ENCODE measurements at places on chromosomes 2 and 18.

DNA sequence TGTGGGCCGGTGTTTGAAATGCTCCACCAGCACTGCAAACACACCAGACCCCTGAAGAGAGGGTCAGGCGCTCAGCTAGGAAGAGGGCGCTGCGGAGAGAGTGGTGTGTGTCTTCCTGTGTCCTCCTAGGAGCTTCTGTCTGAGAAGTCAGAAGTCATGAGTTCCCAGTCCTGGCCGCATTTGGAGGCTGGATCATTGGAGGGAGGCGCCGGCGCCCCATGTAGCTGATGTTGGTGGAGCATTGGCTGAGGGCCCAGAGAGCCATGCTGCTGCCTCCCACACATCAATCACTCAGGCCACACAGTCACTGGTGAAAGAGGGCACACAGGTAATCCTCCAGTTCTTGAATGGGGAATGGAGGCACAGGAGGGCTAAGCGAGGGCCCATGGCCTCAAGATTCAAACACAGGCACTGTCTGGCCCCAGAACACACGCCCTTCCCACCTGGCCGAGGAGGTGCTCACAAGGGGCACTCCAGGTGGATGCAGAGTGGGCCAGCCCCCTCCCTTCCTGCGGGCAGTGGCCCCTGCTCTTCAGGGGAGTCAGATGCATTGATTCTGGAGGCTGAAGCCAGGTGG lies 66.3 kb downstream of the RRM2 start:
- no peak for DNase-seq

DNA sequence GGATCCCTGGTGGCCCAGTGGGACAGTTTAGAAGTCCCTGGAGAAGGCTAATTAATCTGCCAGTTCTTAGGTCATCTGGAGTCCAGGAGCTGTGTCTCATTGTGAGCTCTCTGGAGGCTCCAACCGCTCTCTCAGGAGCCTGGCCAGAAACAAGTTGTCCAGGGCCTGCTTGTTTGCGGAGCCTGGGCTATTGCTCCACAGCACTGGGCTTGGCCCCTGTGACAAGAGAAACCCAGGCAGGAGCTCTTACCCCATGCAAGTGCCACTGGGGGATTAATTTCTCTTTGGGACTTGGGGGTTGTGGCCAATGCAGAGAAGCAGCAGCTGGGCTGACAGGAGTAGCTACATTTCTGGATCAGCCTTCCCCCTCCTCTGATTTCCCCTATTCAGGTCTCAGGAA lies 24.5 kb upstream of the TNP1 start:
- no peak for DNase-seq

GRCh38 chr2:187174582-187174981 lies 273.5 kb downstream of the CALCRL start:
- DNase-seq: no peak

DNA sequence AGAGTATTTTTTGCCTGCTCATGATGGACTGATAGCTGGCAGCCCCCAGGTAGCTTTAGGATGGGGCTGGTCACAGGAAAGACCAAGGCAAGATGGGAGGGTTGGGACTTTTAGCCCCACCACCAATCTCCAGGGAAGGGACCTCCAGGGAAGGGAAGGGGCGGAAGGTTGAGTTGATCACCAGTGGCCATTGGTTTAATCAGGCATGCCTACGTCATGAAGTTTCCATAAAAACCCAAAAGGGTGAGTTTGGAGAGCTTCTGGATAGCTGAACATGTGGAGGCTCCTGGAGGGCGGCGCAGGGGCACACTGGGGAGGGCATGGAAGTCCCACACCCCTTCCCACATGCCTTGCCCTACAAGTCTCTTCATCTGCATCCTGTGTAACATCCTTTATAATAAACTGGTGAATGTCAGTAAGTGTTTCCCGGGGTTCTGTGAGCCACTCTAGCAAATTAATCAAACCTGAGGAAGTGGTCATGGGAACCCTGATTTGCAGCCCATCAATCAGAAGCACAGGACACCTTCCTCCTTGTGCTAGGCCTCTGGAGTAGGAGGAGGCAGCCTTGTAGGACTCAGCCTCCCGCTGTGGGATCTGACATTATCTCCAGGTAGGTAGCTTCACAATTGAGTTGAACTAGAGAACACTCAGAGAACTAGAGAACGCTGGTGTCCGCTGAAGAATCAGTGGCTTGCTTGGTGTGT lies 30.3 kb downstream of the RAB31 start:
- DNase-seq: no peak

DNA sequence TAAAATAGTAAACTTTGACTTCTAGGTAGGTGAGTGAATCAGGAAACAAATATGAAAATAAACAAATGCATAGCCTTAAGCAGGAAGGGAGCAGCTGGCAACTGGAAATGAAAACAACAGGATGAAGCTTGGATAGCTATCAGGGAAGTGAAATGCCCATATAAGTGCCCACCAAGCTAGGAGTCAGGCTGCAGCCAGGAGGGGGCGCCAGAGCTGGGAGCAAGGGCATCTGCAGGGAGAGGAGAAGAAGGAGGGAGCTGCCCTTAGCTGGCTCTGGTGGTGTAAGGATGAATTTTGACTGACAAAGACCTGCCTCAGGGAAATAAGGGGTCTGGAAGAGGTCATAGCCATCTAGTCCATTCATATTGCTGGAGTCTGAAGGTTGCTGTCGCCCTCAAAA lies 298.3 kb downstream of the TDRD15 start:
- DNase-seq: peak; percentile 24

Measured in AML-193 (cell line).